Sciatic nerve (tissue), 2 donors: ENCODE measurements at places on chromosomes 16 and 17.

- DNase-seq, result no peak
These were observed 6.7 kb downstream of the ITGA3 start for GRCh38 chr17:50062293-50063243.

GRCh38 chr16:67648088-67648763 is 3.3 kb downstream of the CARMIL2 start:
- DNase-seq, result no peak

- no peak for DNase-seq
These were observed 35.3 kb downstream of the CUEDC1 start for GRCh38 chr17:57919918-57920317.

DNA sequence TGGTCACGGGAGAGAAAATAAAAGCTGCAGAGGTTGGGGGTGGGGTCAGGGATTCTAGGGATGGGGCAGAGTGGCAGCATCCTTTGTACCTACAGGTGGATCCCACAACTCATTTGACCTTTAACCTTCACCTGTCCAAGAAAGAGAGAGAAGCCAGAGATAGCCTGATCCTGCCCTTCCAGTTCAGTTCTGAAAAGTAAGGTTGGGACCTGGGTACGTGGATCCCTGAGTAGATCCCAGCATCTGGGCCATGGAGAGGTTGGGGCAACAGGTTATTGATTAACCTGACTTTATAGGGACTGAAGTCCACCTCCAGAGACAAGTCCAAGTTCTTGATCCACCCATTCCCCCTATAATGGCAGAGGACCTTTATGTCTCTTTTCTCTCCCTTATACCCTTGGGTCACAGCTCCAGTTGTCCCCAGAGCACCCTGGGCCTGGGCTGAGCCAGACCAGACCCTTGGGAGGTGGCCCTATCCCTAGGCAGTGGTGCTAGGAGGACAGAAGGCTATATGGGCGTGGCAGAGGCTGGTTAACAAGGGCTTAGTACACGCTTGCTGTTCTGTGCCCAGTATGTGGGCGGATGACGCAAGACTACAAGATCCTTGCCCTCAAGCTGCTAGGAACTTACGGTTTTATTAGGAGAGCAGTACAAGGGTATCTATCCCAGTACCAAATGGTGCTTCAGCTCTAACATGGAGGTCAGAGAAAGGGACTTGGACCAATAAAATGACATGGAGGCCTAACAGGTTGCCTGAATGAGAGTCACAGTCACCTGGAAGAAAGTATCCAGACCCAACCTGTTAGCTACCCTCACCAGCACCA is 3.3 kb downstream of the CLDN7 start:
- DNase-seq, result no peak

DNA sequence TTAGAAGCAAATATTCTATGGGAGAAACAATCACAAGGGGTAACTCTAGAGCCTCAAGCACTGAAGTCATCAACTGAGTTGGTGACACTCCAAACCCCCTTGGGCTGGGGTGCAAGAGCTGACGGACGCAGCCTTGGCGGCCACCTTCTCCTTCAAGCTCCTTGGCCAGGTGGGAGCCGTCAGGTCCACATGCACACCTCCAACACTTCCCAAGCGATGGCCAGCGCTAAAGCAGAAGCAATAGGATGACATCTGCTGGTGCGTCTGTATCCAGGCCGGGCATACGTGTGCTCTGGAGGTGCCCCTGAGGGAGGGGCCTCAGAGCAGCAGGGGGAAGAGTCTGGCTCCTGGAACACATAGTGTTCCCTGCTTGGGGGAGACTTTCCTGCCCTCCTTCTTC is 12.2 kb upstream of the FOXJ1 start:
- DNase-seq, result peak; percentile 49

DNA sequence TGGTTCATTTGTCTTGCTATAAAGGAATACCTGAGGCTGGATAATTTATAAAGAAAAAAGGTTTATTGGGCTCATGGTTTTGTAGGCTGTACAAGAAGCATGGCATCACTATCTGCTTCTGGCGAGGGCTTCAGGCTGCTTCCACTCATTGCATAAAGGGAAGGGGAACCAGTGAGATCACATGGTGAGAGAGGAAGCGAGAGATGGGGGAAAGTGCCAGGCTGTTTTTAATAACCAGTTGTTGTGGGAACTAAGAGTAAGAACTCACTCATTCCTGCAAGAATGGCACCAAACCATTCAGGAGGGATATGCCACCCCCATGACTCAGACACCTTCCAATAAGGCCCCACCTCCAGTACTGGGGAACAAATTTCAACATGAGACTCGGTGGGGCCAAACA is 24.3 kb downstream of the SPECC1 start:
- DNase-seq, result no peak

GRCh38 chr16:57383276-57384247 is 11.3 kb downstream of the CX3CL1 start:
- no peak for DNase-seq

- DNase-seq, result no peak
These were observed 50.2 kb downstream of the COX10 start for GRCh38 chr17:14119546-14119945.

- DNase-seq, result peak; percentile 38
These were observed 52.7 kb downstream of the BEAN1 start for GRCh38 chr16:66479661-66480264.

DNA sequence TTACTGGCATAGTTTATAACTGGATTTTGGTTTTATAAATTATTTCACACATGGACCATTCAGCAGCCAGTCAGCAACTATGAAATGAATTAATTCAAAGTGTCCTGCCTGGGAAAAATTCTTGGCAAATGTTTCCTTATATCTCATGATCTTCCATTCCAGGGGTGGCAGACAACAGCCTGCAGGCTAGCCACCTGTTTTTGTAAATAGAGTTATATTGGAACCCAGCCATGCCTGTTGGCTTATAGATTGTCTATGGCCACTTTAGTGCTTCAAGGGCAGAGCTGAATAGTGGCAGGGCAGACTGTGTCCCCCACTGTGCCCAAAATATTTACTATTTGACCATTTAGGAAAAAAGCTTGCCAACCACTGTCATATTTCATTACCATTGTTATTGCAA is 613.7 kb downstream of the TMEM114 start:
- no peak for DNase-seq

DNA sequence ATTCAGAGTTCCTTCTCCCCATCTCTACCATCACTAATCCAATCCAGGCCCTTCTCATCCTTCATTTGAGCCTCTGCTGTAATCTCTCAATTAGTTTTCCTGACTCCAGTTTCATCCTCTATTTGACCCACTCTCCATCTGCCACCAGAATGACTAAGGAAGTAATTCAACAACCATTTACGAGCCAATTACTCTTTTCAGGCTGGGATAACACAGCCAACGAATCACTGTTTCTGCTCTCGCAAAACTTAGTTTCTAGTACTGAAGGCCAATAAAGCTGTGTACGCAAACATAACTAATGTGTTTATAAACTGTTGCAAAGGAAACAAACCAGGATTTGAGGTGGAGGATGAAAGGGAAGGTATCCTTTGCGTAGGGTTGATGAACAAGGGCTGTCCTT is 53.7 kb downstream of the MAP2K6 start:
- no peak for DNase-seq

DNA sequence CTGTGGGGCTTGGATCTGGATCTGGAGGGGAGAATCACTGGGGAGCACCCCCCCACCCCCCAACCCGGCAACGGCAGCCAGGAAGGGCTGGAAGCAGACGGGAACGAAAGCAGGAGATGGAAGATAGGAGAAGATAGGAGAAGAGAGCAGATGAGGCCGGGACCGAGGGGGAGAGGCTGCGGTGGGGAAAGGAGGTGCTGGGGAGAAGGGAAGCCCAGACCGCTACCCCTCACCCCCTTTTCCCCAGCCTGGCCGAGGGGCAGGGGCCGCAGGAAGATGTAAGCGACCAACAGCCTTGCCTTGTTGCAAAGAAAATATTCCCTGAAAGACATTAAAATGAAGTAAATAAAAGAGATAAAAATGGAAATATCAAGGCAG is 26.8 kb upstream of the CBFA2T3 start:
- no peak for DNase-seq

DNA sequence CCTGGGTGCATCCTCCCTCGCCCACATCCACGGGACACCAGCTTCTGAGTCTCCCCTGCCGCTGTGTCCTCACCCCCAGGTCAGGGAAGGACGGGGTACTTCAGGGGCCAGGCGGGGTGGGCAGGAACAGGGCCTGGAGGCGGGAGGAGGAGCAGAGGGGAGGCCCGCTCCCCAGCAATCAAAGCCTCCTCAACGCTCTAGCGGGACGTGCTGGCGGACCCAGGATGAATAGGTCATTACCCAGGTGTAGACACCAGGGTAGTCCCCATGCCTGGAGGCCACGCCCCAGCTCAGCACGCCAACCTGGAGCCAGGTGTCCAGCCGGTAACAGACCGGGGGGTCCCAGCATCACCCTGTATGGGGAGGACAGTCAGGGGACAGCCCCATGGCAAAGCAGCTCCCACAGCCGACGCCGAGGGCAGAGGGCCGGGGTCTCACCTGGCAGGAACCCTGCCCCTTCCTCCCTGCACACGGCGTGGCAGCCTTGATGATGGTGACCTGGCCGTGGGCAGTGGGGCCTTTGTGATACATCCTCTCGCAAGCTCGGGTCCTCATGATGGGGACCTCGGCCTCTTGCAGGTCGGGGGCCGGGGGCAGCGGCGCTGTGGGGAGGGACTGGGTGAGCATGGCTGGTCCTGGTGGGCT is 24.2 kb downstream of the TPSD1 start:
- no peak for DNase-seq

GRCh38 chr17:2050300-2051060 is 4.4 kb upstream of the HIC1 start:
- peak; percentile 87 for DNase-seq

- no peak for DNase-seq
These were observed 885 bp upstream of the SLC35B1 start for GRCh38 chr17:49708515-49709183.

GRCh38 chr16:719815-720446 is 1.0 kb upstream of the ANTKMT start:
- no peak for DNase-seq

DNA sequence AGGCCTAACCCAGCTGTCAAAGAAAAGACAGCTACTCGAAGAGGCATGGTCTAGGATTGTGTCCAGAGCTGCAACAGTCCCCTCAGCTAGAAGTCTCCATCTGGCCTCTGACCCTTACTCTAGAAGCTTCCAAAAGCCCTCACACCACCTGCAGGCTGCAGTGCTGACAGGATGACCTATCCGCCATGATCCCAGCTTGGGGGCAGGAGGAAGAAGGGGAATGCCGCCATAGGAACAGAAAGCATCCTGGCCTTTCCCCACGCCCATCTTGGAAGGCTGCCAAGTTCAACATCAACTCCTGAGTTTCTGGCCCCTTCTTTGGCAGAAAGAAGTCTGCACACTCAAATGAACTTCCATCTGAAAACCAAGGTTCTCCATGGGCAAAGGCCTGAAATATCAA is 3.1 kb upstream of the KRT36 start:
- peak; percentile 81 for DNase-seq

GRCh38 chr17:27525316-27525715 is 69.1 kb downstream of the KSR1 start:
- no peak for DNase-seq

GRCh38 chr16:54503856-54504219 is 217.3 kb upstream of the IRX3 start:
- DNase-seq, result no peak

GRCh38 chr17:50188921-50189549 is 12.4 kb downstream of the COL1A1 start:
- DNase-seq, result no peak

- no peak for DNase-seq
These were observed 26.1 kb upstream of the JPH3 start for GRCh38 chr16:87576171-87576570.

- DNase-seq, result peak; percentile 80
These were observed 13.9 kb upstream of the KIFC3 start for GRCh38 chr16:57815987-57816745.

DNA sequence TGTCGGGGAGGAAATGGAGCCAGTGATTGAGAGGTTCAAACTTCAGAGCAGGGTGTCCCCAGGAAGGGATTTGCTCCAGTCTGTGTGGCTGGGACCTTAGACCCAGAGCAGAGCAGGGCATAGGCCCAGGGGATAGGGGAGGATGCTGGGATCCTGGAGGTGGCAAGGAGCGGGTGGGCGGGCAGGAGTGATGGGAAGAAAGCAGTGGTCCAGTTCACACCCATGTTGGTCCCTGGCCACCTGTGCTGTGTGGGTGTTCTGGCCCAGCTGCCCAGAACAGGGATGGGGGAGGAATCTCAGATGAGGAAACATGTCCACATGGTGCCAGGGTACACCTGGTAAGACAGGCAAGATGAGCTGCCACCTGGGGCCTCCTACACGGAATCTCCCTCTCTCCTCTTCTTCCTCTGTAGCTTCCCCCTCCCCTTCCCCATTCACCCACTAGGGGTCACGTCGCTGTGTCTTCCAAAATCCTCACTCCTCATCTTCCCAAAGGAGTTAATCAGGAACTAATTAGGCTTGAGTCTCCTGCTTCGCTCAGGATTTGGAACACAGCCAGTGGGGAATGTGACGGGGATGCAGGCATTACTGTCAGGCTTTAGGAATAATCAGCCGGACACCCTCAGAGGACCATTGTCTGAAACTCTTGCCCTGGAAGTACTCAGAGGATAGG is 2.3 kb downstream of the BEAN1 start:
- DNase-seq, result no peak

DNA sequence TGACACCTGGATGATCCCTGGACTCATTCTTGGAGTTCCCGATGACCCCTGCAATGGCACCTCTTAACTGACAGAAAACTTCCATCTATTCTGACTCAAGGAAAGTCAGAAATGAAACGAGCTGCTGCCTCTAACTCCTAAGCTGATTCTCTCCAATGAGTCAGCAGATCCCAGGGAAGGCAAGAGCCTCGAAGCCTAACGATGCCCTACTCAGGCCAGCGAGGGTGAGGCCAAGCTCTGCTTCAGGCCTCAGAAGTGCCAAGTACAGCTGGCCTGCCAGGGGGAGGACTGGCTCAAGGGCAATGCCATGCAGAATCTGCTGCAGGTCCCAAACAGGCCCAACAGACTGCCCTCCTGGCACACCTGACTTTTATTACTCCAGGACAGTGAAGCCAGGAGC is 36.3 kb downstream of the PLXDC1 start:
- no peak for DNase-seq

GRCh38 chr17:50570528-50570927 is 10.0 kb downstream of the CACNA1G start:
- no peak for DNase-seq

DNA sequence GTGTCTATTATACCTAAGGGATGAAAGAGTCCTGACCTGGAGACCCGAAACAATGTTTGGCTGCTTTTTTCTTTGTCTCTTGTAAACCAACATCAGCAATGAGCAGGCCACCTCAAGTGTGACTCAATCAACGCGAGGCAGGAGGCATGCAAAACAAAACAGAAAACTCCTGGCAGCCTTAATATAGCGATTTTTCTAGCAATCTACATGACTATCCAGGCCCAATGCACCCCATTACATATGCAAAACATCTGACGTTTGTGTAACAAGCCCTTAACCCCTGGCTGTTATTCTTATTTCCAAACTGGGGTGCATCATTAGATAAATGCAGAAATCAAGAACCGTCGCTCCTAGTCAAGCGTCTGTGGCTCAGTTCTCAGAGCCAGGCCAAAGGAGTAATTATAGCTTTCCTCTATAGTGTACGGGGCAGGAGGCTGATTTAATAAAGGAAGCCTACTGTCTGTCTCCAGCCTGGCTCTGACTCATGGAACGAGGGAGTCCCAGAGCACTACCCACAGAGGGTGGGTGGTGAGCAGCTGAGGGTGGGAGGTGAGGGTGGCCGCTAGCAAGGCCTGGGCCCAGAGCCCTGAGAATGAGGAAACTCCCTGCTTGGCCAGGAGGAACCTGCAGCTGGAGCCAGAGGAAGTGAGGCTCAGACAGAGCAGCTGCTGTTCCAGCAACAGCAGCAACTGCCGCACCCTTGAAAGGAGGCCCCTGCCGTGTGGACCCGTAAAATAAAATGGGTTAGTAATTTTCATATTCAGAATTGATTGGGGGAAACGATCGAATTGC is 43.9 kb downstream of the CHD9 start:
- peak; percentile 85 for DNase-seq

- DNase-seq, result no peak
These were observed 1603.8 kb downstream of the CDH8 start for GRCh38 chr16:60432472-60432871.
